ENCODE measurements at places on chromosomes 1 and 21.

DNA sequence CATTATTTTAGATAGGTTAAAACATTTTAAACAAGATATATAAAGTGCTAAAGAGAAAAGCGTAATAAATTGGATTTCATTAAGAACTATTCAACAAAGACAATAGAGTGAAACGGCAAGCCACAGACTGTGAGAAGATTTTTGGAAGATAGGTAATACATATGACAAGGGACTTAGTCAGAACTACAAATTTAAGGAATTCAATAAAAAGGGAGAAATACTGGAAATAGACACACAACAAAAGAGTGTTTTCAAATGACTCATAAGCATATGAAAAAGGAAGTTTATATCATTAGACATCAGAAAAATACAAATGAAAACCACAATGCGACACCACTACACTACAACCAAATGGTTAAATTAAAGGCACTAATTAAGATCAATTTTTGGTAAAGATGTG lies 90.5 kb downstream of the GDAP2 start:
- DNase-seq = no peak

DNA sequence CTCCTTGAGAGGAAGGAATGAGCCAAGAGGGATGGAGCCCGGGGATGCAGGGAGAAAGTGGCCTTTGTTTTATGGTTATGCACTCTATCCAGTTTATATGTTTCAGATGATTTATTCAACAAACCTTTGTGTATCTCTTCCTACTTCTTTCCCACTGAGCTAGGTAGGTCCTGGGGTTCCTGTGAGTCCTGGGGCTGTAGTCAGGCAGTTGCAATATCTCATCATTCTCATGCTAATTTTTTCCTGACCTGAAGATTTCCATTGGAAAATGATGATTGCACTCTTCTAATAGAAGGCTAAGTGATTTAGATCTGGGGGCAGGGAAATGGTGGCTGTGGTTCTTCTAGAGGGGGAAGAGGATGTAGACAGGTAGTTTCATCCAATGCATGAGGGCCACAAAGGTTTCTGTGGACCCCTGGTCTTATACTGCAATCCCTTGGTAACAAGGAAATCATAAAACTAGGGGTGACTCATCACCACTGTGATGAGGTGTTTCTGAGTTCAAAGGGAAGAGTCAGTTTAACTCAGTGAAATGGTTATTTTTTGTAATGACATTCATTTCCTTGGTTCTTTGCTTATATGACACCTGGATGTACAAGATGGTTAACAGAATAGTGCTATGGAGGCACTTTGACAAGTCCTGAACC lies 20.2 kb downstream of the B3GALT5 start:
- no peak for DNase-seq

DNA sequence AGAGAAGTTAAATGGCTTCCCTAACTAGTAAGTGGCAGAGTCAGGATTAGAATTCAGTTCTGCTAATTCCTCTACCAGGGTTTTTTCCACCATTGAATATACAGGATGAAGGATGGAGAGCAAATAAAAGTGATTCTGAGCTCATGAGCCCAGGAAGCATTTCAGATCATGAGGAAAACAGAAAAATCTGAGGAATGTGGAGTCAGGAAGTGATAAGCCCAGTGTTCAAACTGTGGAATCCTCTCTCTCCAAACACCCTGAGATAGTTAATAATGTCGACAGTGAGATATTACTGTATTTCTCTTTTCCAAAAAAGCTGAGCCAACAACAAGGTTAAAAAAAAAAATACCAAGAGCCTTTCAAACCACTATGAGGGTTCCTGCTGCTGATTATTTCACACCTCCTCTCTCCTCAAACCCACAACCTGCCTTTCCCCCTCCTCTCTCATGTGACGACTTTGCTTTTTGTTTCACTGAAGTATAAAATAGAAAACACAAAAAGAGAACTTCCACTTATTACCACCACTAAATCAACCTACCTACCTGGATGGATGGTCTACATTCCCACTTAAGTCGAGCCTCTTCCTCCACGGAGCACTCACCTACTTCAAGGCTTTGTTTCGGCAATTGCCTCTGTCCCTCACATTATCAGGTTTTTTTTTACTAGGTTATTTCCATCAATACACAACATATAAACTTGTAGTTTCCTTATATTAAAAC lies 8.9 kb downstream of the SLAMF1 start:
- no peak for DNase-seq

GRCh38 chr1:7407980-7408770 lies 362.9 kb upstream of the VAMP3 start:
- DNase-seq = no peak

DNA sequence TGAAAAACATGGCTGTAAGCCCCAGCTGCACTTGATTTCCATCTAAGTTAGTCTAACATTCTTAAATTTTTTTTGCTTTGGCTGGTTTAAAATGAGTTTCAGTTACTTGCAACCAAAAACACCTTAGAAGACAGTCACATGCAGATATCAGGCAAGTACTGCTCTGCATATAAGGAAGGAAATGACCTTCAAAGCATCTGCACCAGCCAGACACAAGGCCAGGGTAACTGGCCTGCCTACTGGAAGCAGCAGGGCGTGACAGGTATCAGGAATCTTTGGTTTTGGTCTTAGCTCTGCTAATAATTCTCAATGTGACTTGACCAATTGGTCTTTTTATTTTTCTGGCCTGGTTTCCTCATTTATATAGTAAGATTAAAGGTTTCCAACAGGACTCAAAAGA lies 33.5 kb downstream of the SCYL3 start:
- DNase-seq = no peak

GRCh38 chr1:2415801-2416208 lies 3.4 kb upstream of the PEX10 start:
- DNase-seq = no peak

DNA sequence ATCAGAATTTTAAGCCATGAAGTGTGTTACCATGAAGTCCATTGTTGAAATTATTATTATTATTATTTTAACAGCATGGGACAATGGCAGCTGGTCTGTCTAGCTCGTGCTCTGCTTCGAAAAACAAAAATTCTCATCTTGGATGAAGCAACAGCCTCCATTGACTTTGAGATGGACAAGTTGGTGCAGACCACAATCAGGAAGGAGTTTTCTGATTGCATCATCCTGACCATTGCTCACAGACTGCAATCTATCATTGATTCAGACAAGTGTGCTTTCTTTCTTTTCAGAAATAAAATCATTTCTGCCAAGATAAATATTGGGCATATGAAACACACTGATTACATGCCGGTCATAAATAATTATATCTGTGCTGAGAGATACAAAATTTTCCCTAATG lies 21.0 kb downstream of the HSPA13 start:
- DNase-seq = no peak

GRCh38 chr1:148353461-148354283 lies 129.4 kb downstream of the PPIAL4G start:
- no peak for DNase-seq

- no peak for DNase-seq
These were observed 2.4 kb upstream of the PDXK start for GRCh38 chr21:43716376-43717165.

- DNase-seq = no peak
These were observed 12.1 kb downstream of the IL24 start for GRCh38 chr1:206909161-206909882.

- DNase-seq = no peak
These were observed 133.9 kb downstream of the ATG4C start for GRCh38 chr1:62917805-62918204.

DNA sequence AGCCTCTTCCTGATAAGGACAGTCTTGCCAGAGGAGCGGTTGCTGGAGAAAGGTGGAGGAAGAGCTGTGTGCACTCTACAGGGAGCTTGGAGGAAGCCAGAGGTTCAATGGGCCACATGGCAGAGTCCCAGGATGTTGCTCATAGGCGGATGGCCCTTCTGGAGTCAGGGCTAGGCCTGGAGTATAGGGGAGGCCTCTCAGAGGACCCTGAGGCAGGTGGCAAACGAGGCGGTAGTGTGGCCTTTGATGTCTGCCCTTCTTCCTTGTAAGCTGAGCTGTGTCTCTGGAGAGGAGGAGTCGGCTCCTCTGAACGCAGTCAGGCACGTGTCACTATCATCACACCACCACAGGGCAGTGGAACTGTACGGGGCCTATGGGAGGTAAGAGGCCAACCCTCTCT lies 8.6 kb downstream of the PKP1 start:
- DNase-seq = no peak

DNA sequence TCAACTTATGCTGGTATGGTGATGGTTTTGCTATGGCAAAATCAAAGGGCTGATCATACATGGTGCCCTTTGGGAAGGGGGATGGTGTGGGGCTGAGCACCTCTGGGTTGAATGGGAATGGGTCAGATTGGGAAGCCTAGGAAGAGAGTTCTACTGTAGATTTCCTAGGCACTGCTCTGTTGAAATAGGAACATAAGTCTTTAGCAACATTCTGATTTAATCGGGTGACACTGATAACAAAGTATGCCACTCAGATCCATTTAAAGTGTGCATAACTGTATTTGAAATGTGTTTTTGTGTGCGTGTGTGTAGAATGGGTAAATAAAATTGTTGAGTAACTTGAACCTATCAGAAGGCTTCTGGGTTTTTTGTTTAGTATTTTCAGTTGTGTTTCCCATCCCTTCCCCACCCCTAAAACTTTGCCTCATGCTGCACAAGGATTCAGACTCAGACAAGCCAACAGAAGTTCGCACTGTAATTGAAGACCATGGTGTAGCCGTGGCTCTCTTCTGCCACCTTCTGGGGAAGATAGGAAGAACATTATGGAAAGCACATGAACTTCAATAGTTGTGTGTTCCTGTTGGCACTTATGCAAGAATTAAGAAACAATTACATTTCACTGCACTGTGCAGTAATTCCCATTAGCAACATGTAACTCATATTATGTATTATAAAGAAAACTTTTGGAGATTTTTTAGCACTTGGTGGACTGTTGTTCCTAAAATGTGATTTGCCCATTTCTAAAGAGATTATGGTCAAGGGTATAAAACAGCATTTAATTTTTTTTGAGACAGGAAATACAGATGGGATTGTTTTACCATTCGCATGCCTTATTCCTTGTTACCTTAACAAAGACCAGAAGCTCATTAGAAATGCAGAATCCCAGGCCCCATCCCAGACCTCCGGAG lies 10.9 kb upstream of the C4BPB start:
- no peak for DNase-seq

DNA sequence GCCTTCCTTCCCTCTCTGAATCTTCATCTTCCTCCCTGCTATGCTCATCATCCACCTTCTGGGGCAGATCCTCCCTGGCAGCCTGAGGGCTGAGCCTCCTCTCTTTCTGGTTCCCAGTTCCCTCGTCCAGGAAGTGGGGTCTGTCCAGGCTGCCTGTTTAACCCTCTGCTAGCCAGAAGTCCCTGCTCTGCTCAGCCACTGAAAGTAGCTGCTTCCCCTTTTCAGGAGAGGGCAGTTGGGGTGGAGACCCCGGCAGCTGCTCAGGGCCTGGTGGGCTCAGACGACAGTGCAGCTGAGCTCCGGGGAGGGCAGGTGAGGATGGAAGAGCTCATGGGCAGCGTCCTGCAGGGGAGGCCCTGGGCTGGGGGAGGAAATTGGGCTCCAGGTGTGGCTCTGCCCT lies 43.1 kb upstream of the ETV3 start:
- DNase-seq = no peak

DNA sequence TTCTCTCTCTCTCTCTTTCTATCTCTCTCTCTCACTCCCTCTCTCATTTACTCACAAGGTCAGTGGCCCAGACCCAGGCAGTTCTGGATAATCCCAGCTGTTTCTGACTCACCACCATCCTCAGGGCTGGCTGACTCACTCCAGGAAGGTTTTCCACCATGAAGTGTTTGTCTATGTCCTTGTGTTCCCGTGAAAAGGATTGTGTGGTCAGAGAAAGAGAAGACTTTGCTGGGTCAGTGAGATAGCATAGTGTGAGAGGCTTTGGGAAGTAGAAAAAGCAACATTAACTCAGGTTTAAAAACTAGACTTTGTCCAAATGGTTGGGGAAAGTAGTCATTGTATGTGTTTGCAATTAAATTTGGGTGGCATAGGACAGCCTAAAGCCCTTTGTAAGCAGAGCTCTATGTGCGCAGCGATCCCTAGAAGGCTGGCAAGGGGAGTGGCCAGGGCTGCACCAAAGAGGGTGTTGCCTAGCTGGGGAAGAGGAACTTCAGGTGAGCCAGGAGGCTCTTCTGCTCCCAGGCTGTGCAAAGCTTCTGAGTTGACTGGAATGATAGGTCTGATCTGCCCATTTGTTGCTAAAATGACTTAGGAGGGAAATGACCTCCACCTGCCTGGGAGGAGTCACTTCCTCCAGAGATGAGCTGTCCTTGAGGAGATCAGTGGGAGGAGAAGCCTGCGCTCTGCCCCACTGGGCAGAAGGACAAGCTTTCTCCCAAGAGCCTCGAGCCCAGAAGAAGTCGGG lies 4.9 kb upstream of the CAPN2 start:
- no peak for DNase-seq

- DNase-seq = no peak
These were observed 6.9 kb downstream of the SLC9A1 start for GRCh38 chr1:27147842-27148518.

DNA sequence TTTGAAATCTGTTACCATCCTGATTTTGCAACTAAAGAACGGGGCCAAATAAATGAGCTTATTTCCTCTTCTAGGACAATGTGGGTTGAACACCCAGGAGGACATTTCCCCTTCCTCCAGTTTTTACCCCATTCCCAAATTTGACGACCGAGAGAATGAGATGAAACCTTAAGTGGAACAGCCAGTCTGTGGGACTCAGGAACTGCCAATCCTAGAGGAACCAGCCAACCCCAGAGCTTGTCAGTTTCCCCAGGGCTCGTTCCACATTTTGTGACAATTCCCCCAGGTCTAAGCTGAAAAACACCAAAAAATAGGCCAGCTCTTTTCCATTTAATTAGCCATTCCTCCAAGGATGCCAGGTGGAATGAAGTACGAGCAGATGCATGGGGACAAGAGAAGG lies 21.3 kb upstream of the MAPKAPK2 start:
- no peak for DNase-seq

GRCh38 chr1:163191301-163191700 lies 11.4 kb downstream of the RGS5 start:
- DNase-seq = no peak

DNA sequence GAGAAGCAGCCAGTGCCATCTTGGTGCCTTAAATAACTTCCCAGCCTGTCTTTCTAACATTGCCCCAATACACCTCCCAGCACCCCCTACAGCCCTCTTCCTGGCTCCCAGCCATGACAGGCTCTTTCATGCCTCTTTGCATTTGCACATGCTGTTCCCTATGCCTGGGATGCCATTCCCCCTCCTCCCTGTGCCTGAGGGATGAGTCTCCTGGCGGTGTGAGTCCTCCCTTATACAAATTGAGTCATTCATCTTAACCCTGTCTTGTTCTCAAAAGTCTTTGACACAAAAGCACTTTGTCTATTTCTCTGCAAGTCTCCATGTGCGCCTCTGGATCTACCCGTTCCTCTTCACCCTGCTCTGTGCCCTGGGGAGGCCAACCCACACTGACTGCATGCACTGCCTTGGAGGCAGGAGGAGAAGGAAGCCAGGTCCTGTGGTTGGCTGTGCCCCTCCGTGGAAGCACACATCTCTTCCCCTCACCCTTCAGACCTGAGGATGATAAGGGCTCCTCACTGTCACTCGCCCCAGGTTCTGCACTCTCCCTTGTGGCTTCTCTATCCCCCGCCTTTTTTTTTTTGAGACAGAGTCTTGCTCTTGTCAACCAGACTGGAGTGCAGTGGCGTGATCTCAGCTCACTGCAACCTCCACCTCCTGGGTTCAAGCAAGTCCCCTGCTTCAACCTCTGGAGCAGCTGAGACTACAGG lies 25.1 kb downstream of the CDCP2 start:
- no peak for DNase-seq

GRCh38 chr1:235147269-235147668 lies 13.8 kb downstream of the RBM34 start:
- DNase-seq = no peak

GRCh38 chr1:206079135-206079534 lies 26.2 kb downstream of the RHEX start:
- DNase-seq = no peak

GRCh38 chr1:240149484-240150094 lies 57.9 kb downstream of the FMN2 start:
- DNase-seq = no peak

Measured in cortex of kidney (tissue), 1 donor.